ENCODE measurements at places on chromosomes 16 and 17.
A peak's percentile ranks its signal among the peaks of the same experiment; 100 is the strongest.

GRCh38 chr16:57801098-57801808 is 1.0 kb downstream of the KIFC3 start:
- no peak for DNase-seq

GRCh38 chr17:79029327-79030009 is 5.5 kb downstream of the C1QTNF1 start:
- DNase-seq, result peak; percentile 34

DNA sequence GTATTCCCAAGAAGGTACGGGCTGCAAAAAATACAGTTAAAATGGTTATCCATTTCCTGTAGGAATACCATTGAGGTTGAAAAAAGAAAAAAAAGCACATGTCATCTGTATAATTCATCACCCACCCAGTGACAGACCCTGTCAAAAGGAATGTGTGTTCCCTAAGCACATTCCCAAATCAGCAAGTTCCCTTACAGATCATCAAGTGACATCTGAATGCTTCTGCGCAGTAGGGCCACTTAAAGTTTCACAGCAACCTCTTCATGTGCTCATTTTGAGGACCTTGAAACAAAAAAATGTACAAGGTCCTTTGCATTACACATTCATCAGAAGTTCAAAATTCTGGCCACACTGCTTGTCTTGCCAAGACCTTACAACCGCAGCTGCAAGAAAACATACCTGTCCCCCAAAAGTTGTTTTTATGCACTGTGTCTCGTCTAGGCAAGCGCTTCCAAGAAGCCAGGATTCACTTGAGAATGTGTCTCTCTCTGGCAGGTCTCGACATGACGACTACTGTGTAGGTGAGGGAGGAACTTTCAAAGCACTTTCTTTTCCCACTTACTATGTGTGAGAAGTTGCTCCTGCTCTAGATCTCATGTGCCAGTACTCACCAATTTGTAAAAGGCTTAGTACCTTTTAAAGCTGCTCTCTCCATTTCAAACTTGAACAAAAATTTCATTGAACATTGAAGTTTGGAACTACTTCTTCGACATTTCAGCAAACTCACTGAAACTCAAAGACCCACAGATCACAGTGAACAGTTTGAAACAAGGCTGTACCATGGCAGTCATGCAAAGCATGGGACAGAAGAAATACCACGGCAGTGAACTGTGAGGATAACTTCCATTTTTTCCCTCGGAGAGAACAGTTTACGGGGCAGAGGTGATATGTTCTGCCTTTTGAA is 4.3 kb upstream of the POLG2 start:
- no peak for DNase-seq

DNA sequence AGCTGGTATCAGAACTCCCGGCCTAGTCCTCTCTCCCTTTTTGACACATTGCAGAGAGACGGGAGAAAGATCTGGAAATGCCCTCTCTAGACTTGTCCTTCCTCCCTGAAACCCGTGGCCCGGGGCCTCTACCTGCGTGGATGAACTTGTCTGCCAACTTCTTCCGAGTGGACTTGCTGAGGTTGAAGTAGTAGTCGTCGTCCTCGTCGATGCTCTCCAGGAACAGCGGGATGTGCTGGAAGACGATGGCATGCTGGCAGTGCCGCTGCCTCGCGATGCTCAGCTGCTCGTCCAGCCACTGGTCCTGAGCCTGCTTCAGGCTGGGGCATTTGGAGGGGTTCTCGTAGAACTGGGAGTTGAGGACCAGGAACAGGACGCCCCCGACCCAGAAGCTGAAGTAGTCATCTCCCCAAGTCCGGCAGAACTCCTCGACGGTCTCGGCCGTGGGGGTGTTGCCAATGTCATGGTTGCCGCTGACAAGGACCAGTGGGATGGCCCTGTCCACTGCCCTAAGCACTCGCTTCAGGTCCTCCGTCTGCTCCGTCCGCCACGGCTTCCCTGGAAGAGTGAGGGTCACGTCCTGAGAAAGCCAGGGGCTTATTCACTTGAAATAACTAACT is 99.1 kb downstream of the CPPED1 start:
- peak; percentile 50 for DNase-seq

DNA sequence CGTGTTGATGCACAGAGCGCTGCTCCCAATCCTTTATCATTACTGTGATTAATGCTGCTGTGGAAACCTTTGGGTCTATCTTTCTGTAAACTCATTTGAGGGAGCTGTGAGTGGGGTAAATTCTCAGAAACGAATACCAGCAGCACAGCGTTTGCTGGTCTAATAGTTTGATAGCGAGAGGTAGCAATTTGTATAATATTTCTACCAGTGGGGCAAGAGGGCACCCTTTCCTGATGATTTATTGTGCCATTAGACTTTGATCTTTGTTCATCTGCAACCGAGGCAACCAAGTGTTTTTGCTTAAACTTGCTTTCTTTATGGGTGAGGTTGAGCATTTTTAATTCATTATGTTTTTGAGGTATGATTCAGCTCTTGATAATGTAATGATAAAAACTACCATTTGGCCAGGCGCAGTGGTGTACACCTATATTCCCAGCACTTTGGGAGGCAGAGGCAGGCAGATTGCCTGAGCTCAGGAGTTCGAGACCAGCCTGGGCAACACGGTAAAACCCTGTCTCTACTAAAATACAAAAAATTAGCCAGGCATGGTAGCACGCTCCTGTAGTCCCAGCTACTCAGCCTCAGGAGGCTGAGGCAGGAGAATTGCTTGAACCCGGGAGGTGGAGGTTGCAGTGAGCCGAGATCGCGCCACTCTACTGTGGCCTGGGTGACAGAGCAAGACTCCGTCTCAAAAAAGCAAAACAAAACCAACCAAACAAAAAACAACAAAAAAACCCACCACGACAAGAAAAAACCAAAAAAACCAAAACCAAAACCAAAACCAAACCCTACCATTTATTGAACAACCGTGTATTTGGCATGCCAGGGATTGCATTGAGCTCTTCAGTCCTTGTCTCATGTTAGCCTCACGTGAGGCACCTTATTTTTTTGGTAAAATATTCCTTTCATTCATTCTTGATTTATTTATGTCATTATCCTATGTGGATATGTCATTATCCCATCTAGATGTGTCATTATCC is 81.5 kb downstream of the PLCG2 start:
- DNase-seq, result no peak

GRCh38 chr16:8943966-8944759 is 19.5 kb downstream of the USP7 start:
- DNase-seq, result no peak

GRCh38 chr17:17866897-17867296 is 30.1 kb upstream of the SREBF1 start:
- no peak for DNase-seq

DNA sequence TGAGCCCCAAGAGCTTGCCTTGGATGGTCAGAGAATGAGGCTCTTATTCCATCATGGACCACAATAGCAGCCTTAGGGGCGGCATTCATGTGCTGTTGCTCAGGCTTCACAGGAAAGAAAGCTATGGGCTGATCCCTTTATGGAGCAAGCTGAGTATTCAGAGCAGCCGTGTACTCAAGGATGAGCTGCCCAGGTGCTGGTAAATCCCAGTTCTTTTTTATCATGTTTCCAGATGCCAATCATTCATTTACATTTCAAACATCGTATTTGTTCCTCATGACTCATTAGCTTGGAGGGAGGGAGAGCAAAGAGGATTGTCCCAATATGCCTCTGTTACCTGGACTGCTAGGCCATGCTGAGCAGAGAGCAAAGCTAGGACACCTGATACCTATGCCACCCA is 475.7 kb downstream of the SHISA9 start:
- DNase-seq, result no peak

- DNase-seq, result no peak
These were observed 36.8 kb upstream of the CES5A start for GRCh38 chr16:55912022-55912421.

DNA sequence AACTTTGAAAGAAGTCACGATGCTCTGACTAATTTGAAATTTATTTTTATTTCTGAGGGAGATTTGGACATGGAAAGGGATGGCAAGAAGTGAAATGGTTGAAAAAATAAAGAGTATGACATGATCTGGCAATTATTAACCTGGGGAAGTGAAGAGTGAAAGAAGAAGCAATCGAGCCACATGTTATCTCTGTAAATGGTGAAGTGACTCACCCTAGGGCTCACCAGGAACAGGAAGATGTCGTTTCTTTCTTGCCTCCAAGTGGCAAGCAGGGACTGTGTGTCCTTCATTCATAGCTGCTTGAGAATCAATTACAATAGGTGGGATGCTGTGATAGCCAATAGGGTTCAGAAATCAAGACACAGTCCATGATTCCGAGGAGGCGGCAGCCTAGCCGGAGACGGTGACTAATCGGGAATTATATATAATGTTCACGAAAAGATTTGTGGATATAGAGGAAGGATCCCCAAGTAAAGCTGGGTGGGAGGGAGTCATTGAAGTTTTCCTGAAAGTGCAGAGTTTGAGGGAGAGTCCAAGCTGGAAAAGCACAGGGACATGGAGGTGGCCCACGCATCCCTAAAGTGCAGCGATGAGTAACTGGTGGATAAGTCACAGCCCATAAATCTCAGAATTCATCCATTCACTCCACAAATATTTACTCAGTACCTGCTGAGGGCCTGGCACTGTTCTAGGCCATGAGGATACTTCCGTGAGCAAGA is 18.2 kb upstream of the KRT20 start:
- DNase-seq, result no peak

GRCh38 chr17:78532922-78533640 is 44.1 kb downstream of the DNAH17 start:
- DNase-seq, result no peak

DNA sequence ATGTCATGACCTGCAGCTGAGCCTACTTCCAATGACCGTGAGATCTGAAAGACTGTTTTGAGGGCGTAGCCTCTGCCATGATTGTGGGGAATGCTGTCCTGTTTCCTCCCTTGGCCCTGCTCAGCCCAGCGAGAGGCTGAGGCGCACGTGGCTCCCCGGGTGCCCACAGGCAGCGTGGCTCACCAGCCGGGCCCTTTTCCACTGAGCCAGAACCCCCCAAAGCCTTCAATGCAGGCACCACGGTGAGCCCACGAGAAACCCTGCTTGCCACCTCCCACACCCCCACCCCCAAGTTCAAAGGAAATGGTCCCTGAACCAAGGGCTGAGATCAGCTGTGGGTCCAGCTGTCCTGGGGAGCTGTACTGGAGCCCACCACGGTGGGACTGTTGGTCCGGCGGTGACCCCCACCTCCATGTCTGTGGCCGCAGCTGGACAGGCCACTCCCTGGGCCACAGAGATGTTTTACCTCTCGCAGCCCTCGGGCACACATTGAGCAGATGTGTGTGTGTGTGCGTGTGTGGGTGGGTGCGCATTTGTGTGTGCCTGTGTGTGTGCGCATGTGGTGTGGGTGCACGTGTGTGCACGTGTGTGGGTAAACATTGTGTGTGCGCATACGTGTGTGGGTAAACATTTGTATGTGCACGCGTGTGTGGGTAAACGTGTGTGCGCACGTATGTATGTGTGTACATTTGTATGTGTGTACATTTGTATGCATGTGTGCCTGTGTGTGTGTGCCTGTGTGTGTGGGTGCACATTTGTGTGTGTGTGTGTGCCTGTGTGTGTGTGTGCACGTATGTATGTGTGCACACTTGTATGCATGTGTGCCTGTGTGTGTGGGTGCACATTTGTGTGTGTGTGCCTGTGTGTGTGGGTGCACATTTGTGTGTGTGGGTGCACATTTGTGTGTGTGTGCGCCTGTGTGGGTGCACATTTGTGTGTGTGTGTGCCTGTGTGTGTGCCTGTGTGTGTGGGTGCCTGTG is 5.0 kb upstream of the MC1R start:
- no peak for DNase-seq

DNA sequence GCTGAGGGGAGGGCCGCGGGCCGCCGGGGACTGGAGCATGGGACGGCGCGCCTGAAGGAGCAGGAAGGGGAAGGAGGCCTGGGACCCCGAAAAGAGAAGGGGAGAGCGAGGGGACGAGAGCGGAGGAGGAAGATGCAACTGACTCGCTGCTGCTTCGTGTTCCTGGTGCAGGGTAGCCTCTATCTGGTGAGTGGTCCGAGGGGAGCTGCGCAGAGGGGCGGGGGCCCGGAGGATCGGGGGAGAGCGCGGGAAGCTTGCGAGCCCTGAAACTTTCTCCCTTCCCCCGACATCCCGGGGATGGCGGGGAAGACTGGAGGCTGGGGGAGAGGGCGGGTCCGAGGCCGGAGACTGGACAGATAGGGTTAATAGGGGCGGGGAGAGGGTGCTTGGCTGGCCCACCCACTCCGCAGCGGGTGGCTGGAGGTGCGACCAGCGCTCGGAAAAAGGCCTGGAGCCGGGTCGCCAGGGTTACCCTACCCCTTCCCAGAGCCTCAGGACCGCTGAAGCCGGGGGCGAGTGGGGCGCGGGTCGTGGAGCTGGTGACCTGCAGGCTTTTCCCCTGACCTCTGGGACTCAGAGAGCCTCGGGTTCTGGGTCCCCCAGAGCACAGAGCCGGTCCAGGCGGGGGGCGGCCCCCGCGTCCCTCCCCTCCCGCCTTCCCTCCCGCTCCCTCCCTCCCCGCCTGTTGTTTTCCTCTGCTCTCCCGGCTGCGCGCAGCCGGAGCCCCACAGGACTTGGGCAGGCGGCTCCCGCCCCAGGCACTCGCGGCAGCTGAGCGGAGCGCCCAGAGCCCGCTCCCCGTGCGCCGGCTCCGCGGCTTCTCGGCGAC is 631 bp downstream of the NXPH3 start:
- peak; percentile 79 for DNase-seq

DNA sequence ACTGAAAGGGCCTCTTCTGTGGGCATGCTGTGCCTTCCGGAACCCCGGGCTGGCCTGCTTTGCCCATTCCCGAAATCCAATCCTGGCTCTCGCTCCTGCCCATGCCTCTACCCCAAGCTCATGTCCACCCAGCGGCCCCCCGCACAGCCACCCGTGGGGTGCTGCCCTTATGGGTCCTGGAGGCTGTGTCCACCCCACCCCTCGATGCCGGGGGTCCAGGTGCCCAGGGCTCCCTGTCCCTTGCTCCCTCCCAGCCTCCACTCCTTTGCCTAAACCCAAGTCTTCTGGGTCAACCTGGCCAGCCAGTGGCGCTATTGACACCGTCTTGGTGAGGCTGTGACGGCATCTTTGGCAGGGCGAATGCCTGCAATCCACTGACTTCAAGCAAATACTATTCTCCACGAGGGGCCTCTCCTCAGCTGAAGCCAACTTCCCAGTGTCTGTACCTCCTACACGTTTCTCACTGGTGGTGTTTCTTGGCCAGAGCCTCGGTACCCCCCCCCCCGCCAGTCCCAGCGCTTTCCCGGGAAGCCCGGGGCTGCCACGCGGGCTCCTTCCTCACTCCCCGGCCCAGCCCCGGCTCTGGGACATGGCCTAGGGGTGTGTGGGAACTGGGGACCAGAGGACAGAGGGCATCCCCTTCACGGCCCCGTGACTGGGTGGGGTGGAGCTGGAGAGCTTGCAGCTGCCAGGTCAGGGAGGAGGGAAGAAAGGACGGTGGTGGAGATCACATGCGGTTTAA is 12.2 kb upstream of the DUS1L start:
- DNase-seq, result no peak

- peak; percentile 91 for DNase-seq
These were observed 23.3 kb downstream of the CEP295NL start for GRCh38 chr17:78879635-78880186.
